ENCODE measurements at places on chromosomes 12 and 14. TPM values are rescaled to one million over a fixed set of nuclear protein-coding genes. Genes with fewer than 3 reads are reported as not detected.

GRCh38 chr12:78181544-78182162, 351.0 kb downstream of the NAV3 start:
- DNase-seq, result peak; percentile 4
- H3K4me3 ChIP-seq, result no peak overlapping the region
- H3K4me1 ChIP-seq, result no peaks in the 10 kb centered on the region
- H3K27ac ChIP-seq, result no peak overlapping the region

RBMS2 gene
- 7.0 TPM for total RNA-seq

DNA sequence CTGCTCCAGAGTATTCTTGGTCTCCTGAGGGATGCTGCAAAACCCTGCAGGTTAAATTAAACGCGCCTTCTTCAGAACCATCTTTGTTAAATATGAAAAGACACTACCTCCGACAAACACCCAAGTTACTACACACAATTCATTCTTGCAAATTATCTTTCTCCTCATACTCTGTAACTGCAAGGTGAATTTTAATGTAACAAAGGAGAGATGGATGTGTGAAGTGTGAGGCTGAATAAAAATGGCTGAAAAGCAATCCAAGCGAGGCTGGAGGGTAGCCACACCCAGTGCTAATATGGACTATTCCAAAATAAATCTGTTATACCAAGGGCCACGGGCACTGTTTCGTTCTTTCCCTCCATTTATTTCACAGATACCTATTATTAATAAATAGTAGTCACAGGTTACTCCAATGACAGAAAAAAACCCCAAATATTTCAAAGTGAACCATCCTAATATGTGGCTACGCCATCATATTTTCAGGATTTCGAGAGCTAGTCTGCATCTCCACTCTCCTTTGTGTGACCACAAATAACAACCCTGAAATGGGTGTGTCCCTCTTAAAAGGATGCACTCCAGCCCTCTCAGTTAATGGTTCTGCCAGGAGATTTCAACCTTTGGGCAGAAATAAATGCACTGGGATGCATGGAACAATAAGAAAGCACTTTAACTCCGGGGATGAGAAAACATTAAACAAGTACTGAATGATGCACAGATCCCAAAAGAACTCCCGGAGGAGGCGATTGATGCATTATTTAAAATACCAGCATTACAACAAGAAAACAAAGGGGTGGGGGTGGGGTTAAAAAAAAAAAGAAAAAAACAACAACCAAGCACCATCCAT, 53.1 kb upstream of the CCDC175 start:
- no peaks in the 10 kb centered on the region for H3K36me3 ChIP-seq
- H3K4me3 ChIP-seq, result no peak overlapping the region
- H3K27ac ChIP-seq, result no peak overlapping the region

DNA sequence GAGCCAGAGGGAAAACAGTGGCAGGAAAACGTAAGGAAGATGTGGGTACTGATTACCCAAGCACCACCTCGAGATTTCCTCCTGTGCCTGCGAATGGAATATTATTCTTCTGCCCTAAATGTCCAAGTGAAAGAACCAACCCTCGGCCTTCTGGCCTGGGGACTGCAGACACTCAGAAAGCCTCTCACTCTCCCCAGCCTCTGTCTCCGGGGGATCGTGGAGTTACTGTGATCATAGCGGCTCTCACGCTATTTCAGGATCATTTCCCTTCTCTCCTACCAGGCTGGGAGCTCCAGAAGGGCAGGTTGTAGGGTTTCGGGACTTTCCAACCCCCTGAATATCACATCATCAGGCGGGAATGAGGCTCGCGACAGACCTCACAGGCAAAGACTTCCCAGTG, 68.9 kb downstream of the KDM2B start:
- no peak overlapping the region for H3K27ac ChIP-seq
- DNase-seq, result no peak
- peaks cover 12% of the 10 kb centered on the region for H3K36me3 ChIP-seq
- no peak overlapping the region for H3K4me3 ChIP-seq
- H3K4me1 ChIP-seq, result no peaks in the 10 kb centered on the region

GRCh38 chr12:25824734-25825133, 133.7 kb upstream of the RASSF8 start:
- H3K27ac ChIP-seq, result no peak overlapping the region
- no peak overlapping the region for H3K4me3 ChIP-seq
- DNase-seq, result no peak

DNA sequence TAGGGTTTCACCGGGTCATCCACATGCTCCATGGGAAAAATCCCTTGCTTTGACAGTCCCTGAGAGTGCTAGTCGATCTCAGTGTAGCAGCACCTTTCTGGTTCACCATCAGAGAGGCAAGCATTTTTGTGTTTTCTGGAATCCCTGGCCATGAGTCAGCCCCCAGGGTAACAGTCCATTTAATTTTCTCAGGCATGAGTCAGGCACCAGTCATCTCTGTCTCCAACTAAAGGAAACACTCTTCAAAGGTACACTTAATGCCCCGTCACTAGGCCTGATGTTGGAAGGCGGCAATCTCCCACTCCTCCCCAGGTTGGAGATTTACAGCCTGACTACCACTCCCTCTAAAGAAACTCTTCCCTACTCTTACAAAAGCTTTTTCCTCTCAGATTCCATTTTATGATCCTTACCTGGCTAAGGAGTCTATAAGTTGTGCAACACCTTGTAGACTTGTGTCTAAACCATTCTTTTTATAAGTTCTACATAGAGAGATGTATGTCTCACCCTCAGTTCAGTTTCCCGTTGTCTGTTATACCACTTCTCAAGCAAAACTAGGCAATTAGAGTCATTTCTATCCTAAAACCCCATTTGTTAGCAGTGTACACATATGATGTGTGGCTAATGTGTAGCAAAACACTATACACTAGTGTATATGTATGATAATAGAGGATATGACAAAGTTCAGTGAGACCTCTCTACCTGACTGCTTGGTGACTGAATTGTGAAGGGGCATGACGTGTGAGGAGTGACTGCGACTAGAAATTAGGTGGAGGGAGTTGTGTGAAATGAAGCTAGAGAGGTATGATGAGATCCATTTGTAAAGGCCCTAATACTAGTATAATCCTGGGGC, 24.6 kb downstream of the TMEM19 start:
- no peaks in the 10 kb centered on the region for H3K27me3 ChIP-seq
- H3K27ac ChIP-seq, result no peak overlapping the region
- H3K4me3 ChIP-seq, result no peak overlapping the region
- peaks cover 2% of the 10 kb centered on the region for H3K4me1 ChIP-seq

GRCh38 chr12:85779768-85780167, 56.4 kb downstream of the RASSF9 start:
- no peak for DNase-seq
- H3K4me3 ChIP-seq, result no peak overlapping the region
- H3K36me3 ChIP-seq, result no peaks in the 10 kb centered on the region
- no peak overlapping the region for H3K27ac ChIP-seq
- no peaks in the 10 kb centered on the region for H3K4me1 ChIP-seq
- no peaks in the 10 kb centered on the region for H3K27me3 ChIP-seq

SCN8A gene
- 1.0 TPM for total RNA-seq

- H3K4me3 ChIP-seq, result no peak within 1 kb of the TSS
- no peaks in the 10 kb centered on the region for H3K36me3 ChIP-seq
- H3K27ac ChIP-seq, result peak within 1 kb of the TSS; percentile 43
Measured at GRCh38 chr12:67989184-67989920, at the start of gene IFNG-AS1. Gene IFNG-AS1 (plus strand): TSS chr12:67989447.

GRCh38 chr12:109597795-109598427, 24.3 kb downstream of the MVK start:
- H3K27ac ChIP-seq, result no peak overlapping the region
- peaks cover 31% of the 10 kb centered on the region for H3K4me1 ChIP-seq
- no peaks in the 10 kb centered on the region for H3K36me3 ChIP-seq
- H3K27me3 ChIP-seq, result no peaks in the 10 kb centered on the region
- H3K4me3 ChIP-seq, result no peak overlapping the region

DNA sequence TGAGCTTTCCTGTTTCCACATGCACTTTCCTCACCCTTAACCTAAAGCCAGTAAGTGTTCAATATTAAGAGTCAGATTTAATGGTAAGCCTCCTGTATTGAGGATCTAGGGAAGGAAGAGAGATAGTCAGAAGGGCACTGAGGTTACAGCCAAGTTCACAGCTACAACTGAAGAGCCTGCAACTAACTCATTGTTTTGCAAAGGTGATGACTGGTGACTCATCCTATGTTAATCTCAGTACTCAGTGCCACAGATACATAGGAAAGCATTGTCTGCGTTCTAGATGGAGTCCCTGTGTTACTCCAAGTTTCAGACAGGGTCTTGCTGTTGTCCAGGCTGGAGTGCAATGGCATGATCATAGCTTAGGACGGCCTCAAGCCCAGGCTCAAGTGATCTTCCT, 157.0 kb upstream of the RBM19 start:
- no peak overlapping the region for H3K4me3 ChIP-seq
- H3K4me1 ChIP-seq, result no peaks in the 10 kb centered on the region

- no peaks in the 10 kb centered on the region for H3K27me3 ChIP-seq
- H3K4me3 ChIP-seq, result no peak overlapping the region
- H3K27ac ChIP-seq, result no peak overlapping the region
- no peaks in the 10 kb centered on the region for H3K36me3 ChIP-seq
- no peak for DNase-seq
Measured at GRCh38 chr12:17015501-17015900, 409.5 kb upstream of the LMO3 start.

GRCh38 chr12:91551927-91552326, 369.3 kb upstream of the DCN start:
- no peak overlapping the region for H3K27ac ChIP-seq
- H3K36me3 ChIP-seq, result peaks cover 2% of the 10 kb centered on the region
- no peak overlapping the region for H3K4me3 ChIP-seq
- H3K27me3 ChIP-seq, result no peaks in the 10 kb centered on the region
- H3K4me1 ChIP-seq, result no peaks in the 10 kb centered on the region

GRCh38 chr14:61953602-61954001, 191.4 kb downstream of the SNAPC1 start:
- no peak overlapping the region for H3K4me3 ChIP-seq
- no peaks in the 10 kb centered on the region for H3K4me1 ChIP-seq
- H3K36me3 ChIP-seq, result no peaks in the 10 kb centered on the region
- H3K27ac ChIP-seq, result no peak overlapping the region
- H3K27me3 ChIP-seq, result peaks cover 19% of the 10 kb centered on the region
- DNase-seq, result no peak

GRCh38 chr14:77426396-77426795, 3.1 kb upstream of the NOXRED1 start:
- H3K4me1 ChIP-seq, result no peaks in the 10 kb centered on the region
- no peak for DNase-seq
- no peak overlapping the region for H3K4me3 ChIP-seq

SERPINA6 gene
- not detected for total RNA-seq

DNA sequence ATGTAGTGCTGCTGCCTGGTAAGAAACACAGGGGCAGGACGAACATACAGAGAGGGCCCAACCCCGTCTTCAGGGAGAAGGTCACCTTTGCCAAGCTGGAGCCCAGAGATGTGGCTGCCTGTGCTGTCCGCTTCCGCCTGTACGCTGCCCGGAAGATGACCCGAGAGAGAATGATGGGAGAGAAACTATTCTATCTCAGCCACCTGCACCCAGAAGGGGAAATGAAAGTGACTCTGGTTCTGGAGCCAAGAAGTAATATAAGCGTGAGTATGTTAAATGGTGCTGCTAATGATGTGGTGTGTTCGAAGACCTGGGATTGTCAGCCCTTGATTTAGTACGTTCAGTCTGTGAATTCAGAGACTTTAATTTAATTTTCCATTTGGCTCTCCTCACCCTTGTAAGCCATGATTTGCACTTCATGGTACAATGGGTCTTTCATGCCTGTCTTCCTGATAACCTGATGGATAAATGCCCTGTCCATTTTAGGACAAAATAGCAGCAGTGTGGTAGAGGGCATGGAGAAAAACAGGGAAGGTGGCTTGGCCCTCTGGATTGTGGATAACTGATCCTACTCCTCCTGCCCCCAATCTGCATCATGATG, 318.9 kb downstream of the SNAPC1 start:
- DNase-seq, result no peak
- peaks cover 2% of the 10 kb centered on the region for H3K27me3 ChIP-seq
- peaks cover 36% of the 10 kb centered on the region for H3K4me1 ChIP-seq
- H3K36me3 ChIP-seq, result no peaks in the 10 kb centered on the region
- H3K27ac ChIP-seq, result no peak overlapping the region
- H3K4me3 ChIP-seq, result no peak overlapping the region

DNA sequence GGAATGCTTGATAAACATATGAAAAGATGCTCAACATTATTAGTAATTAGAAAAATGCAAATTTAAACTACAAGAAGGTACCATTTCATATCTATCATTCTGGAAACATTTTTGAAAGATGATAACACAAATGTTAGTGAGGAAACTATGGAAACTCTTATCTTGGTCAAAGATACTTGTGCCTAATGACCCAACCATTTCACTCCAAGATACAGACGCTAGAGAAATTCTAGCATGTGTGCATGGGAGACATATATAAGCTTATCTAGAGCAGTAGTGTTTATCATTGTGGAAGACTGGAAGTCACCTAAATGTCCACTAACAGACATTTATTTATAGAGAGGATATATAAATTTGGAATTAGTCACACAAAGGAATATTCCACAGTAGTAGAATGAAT, 143.1 kb upstream of the HMGA2 start:
- H3K36me3 ChIP-seq, result no peaks in the 10 kb centered on the region
- H3K4me1 ChIP-seq, result no peaks in the 10 kb centered on the region
- H3K27me3 ChIP-seq, result peaks cover 37% of the 10 kb centered on the region

KCNK10 gene
- not detected for total RNA-seq

TBK1 gene
- 14.0 TPM for total RNA-seq

- H3K4me1 ChIP-seq, result no peaks in the 10 kb centered on the region
- no peaks in the 10 kb centered on the region for H3K36me3 ChIP-seq
- no peaks in the 10 kb centered on the region for H3K27me3 ChIP-seq
- H3K27ac ChIP-seq, result no peak overlapping the region
Measured at GRCh38 chr12:18414671-18415070, 153.4 kb downstream of the PIK3C2G start.

DNA sequence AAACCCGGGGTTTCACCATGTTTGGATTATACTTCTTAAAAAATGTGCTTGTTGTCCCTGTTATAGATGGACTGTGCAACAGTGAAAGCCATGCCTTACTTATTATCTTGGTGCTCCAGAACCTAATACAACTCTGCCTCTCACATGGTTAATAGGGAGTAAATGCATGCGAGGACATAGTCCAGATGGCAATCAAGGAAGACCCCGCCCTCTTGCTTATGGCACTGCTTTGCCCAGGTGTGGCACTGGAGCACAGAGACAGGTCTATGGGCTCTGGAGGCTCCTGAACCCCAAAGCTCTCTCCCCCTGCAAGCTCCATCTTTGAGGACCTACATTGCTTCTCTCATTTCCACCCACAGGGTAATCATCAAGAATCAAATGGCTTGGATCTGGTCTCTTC, 162.1 kb upstream of the NTF3 start:
- H3K27me3 ChIP-seq, result no peaks in the 10 kb centered on the region
- DNase-seq, result no peak
- H3K36me3 ChIP-seq, result no peaks in the 10 kb centered on the region
- H3K27ac ChIP-seq, result no peak overlapping the region
- H3K4me1 ChIP-seq, result no peaks in the 10 kb centered on the region
